Chondrocyte (in vitro differentiated cells): ENCODE measurements at places on chromosomes 13 and 19.

GRCh38 chr13:51595416-51595815, 11.2 kb downstream of the WDFY2 start:
- H3K27me3 ChIP-seq, result no peaks in the 10 kb centered on the region
- DNase-seq, result no peak
- H3K36me3 ChIP-seq, result no peaks in the 10 kb centered on the region
- H3K4me1 ChIP-seq, result peaks cover 18% of the 10 kb centered on the region

GRCh38 chr13:104477261-104477660, 1411.0 kb upstream of the SLC10A2 start:
- no peak overlapping the region for H3K4me3 ChIP-seq
- no peaks in the 10 kb centered on the region for H3K4me1 ChIP-seq
- DNase-seq, result no peak
- no peaks in the 10 kb centered on the region for H3K27me3 ChIP-seq

DNA sequence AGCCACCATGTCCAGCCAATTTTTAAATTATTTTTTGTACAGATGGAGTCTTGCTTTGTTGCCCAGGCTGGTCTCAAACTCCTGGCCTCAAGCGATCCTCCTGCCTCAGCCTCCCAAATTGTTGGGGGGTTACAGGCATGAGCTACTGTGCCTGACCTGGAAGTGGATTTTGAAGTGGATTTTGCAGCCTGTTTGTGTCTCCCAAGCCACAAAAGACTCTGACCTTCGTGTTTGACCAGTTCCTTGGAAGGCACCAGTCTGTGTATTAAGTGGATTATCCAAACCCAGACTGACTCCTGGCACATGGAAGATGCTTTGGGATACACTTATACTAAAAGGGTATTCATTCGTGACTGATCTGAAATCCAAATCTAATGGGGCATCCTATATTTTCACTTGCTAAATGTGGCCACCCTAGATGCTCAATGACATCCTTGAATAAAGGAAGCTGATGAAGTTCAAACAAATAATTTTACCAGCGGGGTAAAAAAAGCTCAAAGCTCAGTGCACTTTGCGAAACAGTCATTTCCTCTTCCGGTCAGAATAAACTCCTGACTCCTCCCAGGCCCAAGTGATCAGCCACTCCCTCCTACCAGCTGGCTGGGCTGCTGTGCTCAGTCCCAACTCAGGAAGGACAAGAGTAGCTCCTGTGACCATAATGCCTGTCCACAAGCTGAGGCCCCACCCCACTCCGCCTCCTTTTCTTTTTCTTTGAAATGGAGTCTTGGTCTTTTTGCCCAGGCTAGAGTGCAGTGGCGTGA, 32.6 kb upstream of the GATAD2A start:
- no peaks in the 10 kb centered on the region for H3K27me3 ChIP-seq
- no peaks in the 10 kb centered on the region for H3K36me3 ChIP-seq
- no peak for DNase-seq
- peaks cover 8% of the 10 kb centered on the region for H3K4me1 ChIP-seq
- peak overlapping the region; percentile 10 for H3K27ac ChIP-seq

DNA sequence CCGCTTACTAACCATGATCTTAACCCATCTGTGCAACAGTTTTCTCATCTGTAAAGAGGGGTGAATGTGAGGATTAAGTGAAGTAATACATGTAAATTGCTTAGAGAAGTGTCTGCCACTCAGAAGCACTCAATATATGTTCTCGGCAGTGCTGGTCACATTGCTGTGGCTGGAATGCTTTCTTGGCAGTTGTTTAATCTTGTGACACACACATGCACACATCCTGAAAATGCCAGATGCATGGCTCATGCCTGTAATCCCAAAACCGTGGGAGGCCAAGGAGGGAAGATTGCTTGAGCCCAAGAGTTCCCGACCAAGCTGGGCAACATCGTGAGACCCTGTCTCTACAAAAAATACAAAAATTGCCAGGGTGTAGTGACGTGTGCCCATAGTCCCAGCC, 4.9 kb upstream of the DMKN start:
- DNase-seq, result no peak
- peak overlapping the region; percentile 91 for H3K27ac ChIP-seq
- peaks cover 4% of the 10 kb centered on the region for H3K27me3 ChIP-seq

GRCh38 chr19:17240062-17240752, 5.5 kb downstream of the NR2F6 start:
- DNase-seq, result no peak
- no peak overlapping the region for H3K27ac ChIP-seq
- H3K27me3 ChIP-seq, result no peaks in the 10 kb centered on the region

GRCh38 chr19:2476451-2477140, 669 bp downstream of the GADD45B start:
- H3K27me3 ChIP-seq, result no peaks in the 10 kb centered on the region
- peak overlapping the region; percentile 95 for H3K4me3 ChIP-seq
- H3K4me1 ChIP-seq, result peaks cover 20% of the 10 kb centered on the region
- H3K27ac ChIP-seq, result peak overlapping the region; percentile 99

- no peaks in the 10 kb centered on the region for H3K4me1 ChIP-seq
- peaks cover 2% of the 10 kb centered on the region for H3K36me3 ChIP-seq
- H3K27me3 ChIP-seq, result peaks cover 26% of the 10 kb centered on the region
- no peak overlapping the region for H3K4me3 ChIP-seq
These were observed 182.9 kb downstream of the TEX29 start for GRCh38 chr13:111503376-111503775.

GRCh38 chr19:32257326-32258073, 87.9 kb upstream of the ZNF507 start:
- H3K36me3 ChIP-seq, result no peaks in the 10 kb centered on the region
- H3K4me1 ChIP-seq, result no peaks in the 10 kb centered on the region
- no peaks in the 10 kb centered on the region for H3K27me3 ChIP-seq
- no peak overlapping the region for H3K27ac ChIP-seq
- H3K4me3 ChIP-seq, result no peak overlapping the region

GRCh38 chr19:3176715-3177501, 1.7 kb upstream of the S1PR4 start:
- H3K27me3 ChIP-seq, result no peaks in the 10 kb centered on the region
- H3K4me3 ChIP-seq, result no peak overlapping the region
- peaks cover 3% of the 10 kb centered on the region for H3K4me1 ChIP-seq
- peak; percentile 82 for DNase-seq

- no peaks in the 10 kb centered on the region for H3K36me3 ChIP-seq
- H3K27ac ChIP-seq, result no peak overlapping the region
- DNase-seq, result no peak
- no peak overlapping the region for H3K4me3 ChIP-seq
- peaks cover 29% of the 10 kb centered on the region for H3K27me3 ChIP-seq
- H3K4me1 ChIP-seq, result no peaks in the 10 kb centered on the region
These were observed 51.1 kb downstream of the HSPH1 start for GRCh38 chr13:31110617-31111016.

DNA sequence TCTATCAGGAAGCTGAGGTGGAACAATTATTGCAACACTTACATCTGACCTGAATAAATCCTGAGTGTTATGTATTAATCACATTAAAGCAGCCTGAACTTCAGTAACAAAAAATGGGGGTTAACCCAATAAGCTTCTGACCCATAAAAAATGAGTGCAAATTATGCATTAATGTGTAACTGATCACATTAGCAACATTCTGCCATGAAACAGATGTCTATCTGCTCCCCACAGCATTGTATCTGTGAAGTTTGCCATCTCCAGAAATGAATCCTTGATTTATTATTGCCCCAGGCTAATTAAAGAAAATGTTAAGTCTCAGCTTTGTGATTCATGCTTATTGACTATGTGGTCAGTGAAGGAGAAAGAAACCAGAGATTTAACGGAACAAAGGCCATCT, 304.9 kb downstream of the PCDH20 start:
- peaks cover 3% of the 10 kb centered on the region for H3K27me3 ChIP-seq
- H3K36me3 ChIP-seq, result no peaks in the 10 kb centered on the region
- H3K4me3 ChIP-seq, result no peak overlapping the region
- no peak for DNase-seq
- H3K4me1 ChIP-seq, result no peaks in the 10 kb centered on the region

GRCh38 chr13:82501834-82502233, 1380.4 kb downstream of the SLITRK1 start:
- peaks cover 5% of the 10 kb centered on the region for H3K27me3 ChIP-seq
- H3K4me3 ChIP-seq, result no peak overlapping the region
- no peaks in the 10 kb centered on the region for H3K36me3 ChIP-seq
- no peaks in the 10 kb centered on the region for H3K4me1 ChIP-seq
- no peak overlapping the region for H3K27ac ChIP-seq

DNA sequence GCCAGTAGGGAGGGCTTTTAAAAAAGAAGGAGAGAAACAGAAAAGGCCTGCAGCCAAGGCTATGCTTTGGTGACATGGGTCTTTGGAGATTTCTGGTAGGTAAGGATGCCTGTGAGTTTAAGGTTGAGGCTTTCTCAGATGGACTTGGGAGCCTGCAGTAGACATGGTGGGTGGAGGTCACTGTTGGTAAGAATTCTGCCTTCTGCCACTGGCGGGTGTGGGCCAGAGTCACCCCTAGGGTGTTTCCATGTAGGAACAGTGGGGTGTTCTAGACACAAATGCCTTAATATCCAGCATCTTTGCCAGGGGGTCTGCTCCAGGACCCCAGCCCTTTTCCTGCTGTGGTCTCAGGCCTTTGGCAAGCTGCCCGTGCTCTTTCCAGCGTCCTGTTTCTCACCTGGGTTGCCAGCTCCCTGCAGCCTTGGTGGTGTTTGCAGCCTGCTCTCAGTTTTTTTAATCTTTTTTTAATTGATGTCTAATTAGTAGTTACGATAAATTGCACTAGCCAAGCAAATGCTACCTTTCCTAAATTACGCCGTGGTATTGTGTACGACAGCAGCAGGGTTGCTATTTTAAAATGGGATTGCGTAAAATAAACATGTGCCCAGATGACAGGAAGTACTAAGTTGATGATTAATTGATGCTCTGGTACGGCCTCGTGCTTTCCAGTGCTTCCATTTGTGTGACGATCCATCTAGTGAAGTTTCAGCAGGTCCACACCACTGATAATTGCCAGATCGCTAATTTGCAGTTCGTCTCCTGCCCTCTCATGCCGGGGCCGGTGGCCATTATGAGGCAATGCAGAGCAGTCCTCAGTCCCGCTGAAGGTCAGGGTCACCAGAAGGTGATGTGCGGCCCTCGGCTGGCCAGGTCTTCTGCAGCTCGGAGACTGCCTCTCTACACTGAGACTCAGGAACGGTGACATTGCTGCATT, 35.3 kb upstream of the NPAS1 start:
- peaks cover 2% of the 10 kb centered on the region for H3K36me3 ChIP-seq
- H3K4me1 ChIP-seq, result peaks cover 52% of the 10 kb centered on the region
- no peaks in the 10 kb centered on the region for H3K27me3 ChIP-seq
- DNase-seq, result no peak
- H3K4me3 ChIP-seq, result no peak overlapping the region
- H3K27ac ChIP-seq, result peak overlapping the region; percentile 71

GRCh38 chr19:17951157-17951989, 15.5 kb upstream of the KCNN1 start:
- H3K4me3 ChIP-seq, result no peak overlapping the region
- no peaks in the 10 kb centered on the region for H3K36me3 ChIP-seq
- DNase-seq, result no peak
- peaks cover 43% of the 10 kb centered on the region for H3K27me3 ChIP-seq
- no peak overlapping the region for H3K27ac ChIP-seq

DNA sequence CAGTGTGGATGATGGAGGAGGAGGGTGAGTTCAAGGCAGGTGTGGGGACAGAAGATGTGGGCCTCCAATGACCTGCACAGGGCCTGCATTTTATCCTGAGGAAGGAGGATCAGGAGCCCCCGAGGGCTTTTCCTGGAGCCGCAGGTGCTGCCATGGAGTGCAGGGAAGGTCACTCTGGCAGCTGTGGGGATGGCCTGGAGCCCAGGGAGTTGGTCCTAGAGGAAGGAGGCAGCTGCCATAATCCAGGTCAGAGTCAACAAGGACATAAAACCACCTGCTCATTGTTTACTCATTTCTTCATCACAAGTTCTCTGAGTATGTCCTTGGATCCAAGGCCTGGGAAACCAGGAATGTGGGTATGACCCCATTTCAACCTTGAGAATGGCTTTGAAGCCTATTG, 87.2 kb downstream of the SCGB2B2 start:
- no peaks in the 10 kb centered on the region for H3K4me1 ChIP-seq
- H3K4me3 ChIP-seq, result no peak overlapping the region
- no peak for DNase-seq
- no peaks in the 10 kb centered on the region for H3K36me3 ChIP-seq
- no peaks in the 10 kb centered on the region for H3K27me3 ChIP-seq

DNA sequence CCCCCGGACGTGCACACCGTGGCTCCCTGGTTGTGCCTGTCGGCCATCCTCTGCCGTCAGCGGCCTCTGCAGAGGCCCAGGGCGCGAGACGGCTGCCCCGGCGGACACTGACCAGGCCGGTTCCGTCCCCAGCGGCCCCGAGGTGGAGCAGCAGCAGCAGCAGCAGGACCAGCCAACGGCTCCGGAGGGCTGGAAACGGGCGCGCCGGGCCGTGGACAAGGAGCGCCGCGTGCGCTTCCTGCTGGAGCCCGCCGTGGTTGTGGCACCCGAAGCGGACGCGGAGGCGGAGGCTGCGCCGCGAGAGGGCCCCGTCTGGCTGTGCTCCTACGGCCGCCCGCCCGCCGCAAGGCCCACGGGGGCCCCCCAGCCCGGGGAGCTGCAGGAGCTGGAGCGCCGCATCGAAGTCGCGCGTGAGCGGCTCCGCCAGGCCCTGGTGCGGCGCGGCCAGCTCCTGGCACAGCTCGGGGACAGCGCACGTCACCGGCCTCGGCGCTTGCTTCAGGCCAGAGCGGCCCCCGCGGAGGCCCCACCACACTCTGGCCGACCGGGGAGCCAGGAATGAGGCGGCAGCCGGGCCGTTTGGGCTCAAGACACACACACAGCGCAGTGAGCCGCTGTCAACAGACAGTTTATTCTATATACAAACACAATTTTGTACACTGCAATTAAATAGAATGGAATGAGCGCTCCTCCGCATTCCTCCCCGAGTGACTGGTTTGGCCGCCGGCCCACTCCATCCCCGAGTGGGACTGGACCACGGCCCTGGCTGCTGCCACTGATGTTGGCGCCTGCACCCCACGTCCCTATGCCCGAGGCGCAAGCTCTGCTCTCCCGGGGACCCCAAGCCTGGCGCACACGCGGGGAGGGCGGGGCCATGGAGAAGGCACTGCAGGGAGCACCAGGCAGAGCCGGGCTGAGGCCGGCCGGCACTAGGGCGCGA, 9.1 kb downstream of the GRIN3B start:
- H3K4me1 ChIP-seq, result no peaks in the 10 kb centered on the region
- no peak for DNase-seq
- H3K27ac ChIP-seq, result no peak overlapping the region
- peaks cover 3% of the 10 kb centered on the region for H3K27me3 ChIP-seq

DNA sequence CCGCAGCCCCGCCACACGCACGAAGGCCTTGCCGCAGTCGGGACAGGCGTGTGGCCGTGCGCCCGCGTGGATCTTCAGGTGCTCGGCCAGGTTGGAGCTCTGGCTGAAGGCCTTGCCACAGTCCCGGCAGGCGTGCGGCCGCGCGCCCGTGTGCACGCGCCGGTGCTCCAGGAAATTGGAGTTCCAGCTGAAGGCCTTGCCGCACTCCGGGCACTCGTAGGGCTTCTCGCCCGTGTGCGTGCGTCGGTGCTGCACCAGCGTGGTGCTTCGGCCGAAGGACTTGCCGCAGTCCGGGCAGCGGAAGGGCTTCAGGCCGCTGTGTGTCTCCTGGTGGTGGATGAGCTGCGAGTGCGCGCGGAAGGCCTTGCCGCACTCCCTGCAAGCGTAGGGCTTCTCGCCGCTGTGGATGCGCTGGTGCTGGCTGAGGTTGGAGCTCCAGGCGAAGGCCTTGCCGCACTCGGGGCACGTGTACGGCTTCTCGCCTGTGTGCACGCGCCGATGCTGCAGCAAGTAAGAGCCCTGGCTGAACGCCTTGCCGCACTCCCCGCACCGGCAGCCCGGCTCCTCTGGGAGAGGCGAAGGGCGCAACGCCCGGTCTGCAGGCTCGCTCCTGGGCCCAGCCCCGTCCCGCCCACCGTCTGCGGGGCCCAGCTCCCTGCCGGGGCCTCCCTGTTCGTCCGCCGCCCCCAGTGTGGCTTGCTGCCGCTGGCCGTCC, 3.6 kb upstream of the A1BG start:
- H3K4me3 ChIP-seq, result no peak overlapping the region
- no peak for DNase-seq
- no peaks in the 10 kb centered on the region for H3K27me3 ChIP-seq
- peaks cover 4% of the 10 kb centered on the region for H3K36me3 ChIP-seq
